Uterus (tissue), 4 donors: ENCODE measurements at places on chromosomes 1 and 21. TPM values are rescaled to one million over a fixed set of nuclear protein-coding genes. Genes with fewer than 3 reads are reported as not detected.

DNA sequence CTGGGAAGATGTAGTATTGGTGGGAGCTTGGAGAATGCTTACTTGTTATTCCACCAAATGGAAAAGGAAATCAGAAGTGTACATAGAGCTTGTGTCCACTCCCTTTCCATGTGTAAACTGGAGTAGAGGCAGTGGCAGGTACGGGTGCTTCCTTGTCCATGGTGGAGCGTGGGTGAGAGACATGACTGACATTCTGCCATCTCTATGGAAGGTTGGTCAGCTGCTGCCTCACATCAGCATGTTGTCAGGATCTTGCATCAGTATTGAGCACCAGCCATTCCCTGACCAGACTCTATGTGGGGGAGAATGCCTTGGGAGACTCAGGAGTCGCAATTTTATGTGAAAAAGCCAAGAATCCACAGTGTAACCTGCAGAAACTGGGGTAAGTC, 19.8 kb downstream of the NLRP3 start:
- DNase-seq: no peak

- DNase-seq: no peak
Measured at GRCh38 chr1:58608945-58609344, 31.9 kb upstream of the TACSTD2 start.

- DNase-seq: no peak
Measured at GRCh38 chr1:29851691-29852090, 615.4 kb downstream of the PTPRU start.

- DNase-seq: no peak
Measured at GRCh38 chr1:4210043-4210442, 310.0 kb upstream of the C1orf174 start.

GRCh38 chr1:94863297-94863911, 43.2 kb downstream of the SLC44A3 start:
- DNase-seq: peak; percentile 68

GRCh38 chr21:31161157-31161556, 122.9 kb upstream of the KRTAP19-8 start:
- DNase-seq: no peak

RGS8 gene
- total RNA-seq: not detected

DNA sequence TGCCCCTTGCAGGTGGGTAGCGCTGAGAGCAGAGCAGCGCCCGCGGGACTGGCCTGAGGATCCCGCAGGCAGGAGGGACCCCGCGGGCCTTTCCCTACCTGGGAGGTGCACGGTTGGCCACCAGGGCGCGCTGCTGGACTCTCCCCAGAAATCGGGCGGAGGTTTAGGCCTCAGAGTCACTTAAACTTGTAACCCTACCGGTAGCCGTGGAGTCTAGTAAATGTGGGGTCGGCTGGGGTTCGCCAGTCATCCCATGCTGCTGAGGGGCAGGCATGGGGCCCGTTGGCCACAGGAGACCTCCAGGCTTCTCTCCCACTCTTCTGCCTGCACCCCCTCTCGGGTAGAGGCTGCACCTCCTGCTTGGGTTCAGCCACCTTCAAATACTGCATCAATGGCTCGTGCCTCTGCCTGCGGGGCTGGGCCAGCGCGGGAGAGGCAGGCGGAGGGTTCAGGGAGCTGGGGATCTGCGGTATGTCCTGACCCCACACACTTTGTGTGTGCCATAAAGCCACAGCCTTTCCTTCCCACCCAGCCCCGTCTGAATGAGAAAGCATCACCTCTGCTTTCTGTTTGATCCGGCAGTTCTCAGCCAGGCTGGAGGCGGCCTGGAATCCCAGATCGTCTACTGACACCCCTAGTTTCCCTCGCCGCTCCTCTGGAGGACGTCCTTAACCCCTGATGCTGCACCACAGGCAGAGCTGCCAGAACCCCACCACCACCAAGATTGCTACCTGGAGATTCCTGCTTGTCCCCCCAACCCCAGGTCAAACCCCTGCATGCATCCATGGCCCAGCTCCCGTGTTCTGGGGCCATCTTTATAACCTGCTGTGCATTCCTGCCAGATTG, 12.3 kb upstream of the GSTM4 start:
- DNase-seq: peak; percentile 75

DNA sequence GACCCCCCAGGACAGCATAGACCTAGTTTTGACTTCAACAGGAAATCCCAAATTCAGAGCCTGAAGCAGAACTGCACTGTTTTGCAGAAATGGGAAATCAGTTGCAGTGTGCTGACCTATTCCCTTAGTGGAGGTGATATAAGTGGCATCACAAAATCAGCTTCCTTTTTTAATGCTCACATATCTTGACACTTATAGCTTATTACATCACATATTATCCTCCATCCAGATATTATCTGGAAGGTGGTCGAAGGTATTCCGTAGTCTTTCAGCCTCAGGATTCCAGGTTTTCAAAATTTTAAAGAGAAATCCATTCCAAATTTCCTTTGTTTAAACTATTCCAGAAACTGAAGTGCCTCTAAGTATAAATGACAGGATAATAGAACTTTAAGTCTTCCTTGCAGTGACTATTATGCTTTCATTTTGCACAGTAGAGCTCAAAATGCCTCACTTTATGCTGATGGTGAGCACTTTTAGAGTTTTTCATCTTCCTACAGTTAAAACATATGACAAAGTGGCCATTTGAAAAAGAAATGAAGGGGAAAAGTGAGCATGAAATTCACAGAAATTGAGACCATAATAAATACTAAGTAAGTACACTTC, 106.4 kb upstream of the DPYD start:
- DNase-seq: no peak

CLDN8 gene
- total RNA-seq: not detected

DNA sequence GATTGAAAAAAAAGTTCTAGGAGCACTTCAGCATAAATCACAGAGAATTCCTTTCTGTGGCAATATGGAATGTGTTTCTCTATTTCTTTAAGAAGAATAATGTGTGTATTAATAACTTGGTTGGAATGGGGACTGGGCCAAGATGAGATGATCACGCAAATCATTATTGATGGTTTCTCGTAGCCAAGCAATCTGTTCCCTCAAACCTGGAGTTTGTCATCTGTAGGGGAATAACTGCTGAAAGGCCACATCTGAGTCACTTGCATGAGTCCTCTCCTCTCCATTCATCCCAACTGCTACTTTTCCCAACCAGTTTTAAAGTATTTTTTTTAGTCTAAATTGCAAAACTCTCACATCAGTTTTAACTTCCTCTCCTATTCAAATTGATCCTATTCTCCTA, 480.4 kb downstream of the PLPP3 start:
- DNase-seq: no peak

AIM2 gene
- not detected for total RNA-seq

- DNase-seq: no peak
Measured at GRCh38 chr1:153699768-153700167, 21.3 kb downstream of the NPR1 start.

PLA2G2D gene
- not detected for total RNA-seq

DNA sequence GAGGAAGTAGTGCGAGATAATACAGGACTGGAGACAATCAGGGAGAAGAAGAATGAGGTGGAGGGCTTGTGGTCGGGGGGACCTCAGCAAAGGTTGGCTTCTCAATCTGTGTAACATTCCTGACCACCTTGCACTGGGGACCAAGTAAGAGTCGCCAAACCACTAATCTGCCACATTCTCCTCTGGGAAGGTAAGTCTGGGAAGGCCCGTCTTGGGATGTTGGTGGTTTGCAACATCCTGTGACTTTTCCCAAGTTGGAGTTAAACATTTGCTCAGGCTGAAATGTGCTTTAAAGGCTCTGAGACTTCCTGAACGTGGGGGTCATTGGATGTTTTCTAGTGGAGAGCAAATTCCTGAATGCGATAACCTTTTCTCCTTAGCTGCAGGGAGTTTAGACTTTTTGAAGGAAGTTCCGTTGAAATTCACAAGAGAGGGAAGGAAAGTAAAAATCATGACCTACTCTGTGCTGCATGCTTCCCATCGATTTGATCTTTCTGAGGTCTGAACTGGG, 325.9 kb downstream of the RPS6KC1 start:
- DNase-seq: no peak

- no peak for DNase-seq
Measured at GRCh38 chr1:158007180-158007579, 13.7 kb downstream of the KIRREL1 start.

GRCh38 chr1:11481019-11481418, 2.1 kb downstream of the DISP3 start:
- no peak for DNase-seq

DNA sequence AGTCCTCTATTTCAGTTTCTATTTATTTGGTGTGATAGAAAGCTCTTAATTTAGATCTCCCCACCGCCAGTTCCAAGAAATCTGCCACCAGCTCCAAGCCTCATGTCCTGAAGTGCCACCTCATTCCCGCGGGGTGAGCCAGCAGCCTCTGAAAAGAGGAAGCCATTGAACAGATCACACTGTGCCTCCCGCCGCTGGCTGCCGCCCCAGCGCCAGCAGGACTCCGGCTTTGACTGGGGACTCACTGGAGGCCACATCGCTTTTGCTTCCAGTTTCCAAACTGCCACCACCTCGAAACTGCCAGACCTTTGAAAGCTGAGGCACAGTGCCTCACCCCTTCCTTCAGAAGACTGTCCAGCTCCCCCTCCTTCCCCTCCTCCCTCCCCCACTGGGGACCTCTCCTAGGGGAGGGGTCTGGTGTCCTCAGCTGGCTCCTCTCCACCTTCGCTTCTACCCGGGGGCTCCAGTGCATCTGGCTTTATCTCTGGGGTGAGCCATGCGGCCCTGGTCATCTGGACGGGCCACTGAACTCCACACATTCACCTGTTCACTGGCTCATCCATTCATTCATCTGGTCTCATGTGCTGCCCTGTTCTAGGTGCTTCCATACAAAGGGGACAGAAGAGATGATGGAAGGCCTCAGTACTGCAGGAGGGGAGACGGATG, 58.9 kb downstream of the VPS26C start:
- DNase-seq: no peak

DNA sequence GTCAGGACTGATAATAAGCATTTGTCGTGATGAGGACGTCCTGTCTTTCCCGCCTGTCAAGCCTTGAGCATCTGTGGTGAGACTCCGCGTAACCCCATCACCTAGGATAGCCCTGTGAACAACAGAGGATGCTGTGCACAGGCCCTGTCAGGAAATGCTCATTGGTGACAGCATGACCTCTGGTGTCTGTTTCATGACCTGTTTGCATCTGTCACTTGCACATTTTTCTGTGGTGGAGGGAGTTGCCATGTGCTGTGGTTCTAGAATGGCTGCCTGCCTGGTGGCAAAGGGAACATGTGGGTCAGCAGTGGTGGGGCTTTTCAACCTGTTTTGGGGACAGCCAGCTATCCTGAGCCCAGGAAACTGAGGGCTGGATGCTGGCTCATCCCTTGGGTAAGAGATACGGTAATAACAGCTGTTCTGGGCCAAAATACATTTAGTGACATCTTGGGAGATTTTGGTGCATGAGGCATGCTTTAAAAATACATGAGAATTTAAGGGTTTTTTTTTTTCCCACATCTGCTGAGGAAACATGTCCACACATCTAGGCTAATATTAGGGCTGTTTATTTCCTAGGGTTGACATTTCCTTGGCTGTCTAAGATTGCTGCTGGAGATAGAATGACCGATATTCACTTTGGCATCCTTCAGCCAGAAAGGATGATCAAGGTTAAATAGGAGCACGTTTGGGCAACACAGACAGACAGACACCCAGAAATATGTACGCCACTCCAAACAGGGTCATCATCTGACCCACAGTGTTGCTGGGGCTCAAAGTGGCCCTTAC, 52.9 kb downstream of the KCNC4 start:
- DNase-seq: no peak

DNA sequence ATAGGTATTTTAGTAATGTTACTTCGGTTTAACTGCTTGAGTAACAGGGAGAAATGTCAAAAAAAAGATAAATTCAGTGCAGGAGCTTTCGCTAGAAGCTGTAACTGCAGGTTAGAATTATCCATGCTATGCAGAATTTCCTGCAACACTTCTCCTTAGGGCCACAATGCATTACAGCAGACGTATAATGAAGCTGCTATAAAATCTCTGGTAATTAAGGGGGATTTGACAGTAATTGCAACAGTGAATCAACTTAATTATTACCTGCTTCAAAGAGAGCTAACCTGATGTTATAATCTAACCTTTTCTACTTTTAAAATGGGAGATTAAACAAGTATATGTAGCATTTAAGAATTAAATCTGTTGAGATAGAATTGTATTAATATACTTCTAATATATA, 92.6 kb downstream of the ATG4C start:
- no peak for DNase-seq

DNA sequence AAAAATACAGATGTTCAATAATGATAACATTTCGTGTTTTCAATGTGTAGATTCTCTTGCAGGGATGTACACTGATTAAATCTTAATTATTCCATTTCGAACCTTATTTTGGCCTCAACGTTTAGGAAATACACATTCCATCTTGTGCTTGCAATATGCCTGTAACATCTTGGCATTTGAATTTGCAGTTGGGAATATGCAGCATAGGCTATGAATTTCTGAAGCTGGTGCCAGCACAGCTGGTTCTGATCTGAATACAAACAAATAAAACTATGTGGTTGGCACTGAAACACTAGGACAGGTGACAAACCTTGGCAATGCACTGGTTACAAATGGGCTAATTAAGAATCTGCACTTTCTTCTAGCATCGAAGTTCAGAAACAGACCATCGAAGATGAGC, 108.4 kb downstream of the ERG start:
- no peak for DNase-seq

- DNase-seq: no peak
Measured at GRCh38 chr1:157194731-157195520, 56.7 kb upstream of the ETV3 start.

DNA sequence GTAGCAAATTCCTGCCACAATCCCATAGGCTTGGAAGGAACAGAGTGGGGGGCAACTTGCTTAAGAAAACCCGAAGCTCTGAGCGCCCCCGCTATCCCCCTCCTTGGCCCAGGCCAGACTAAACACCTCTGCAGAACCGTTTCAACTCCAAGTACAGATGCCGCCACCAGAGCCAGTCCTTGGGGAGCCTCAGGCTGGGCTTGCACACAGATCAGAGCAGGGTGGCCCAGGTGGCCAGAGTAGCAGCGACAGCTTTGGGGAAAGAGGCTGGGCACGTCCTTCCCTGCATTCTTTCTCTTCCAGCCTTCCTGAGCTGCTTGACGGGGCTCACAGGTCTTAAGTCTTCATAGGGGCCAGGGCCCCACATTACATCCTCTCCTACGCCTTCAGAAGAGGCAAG, 181.6 kb upstream of the ZC3H12A start:
- DNase-seq: no peak

WNT9A gene
- total RNA-seq: not detected

GRCh38 chr1:203103829-203104495, 18.1 kb upstream of the MYOG start:
- DNase-seq: no peak

- DNase-seq: no peak
Measured at GRCh38 chr1:46204406-46204742, 1.2 kb downstream of the LURAP1 start.

- DNase-seq: peak; percentile 34
Measured at GRCh38 chr21:42653231-42654061, at the start of gene PDE9A. Gene PDE9A, plus strand, starts transcription at chr21:42653621. Its CDS starts 194 bp downstream, at chr21:42653815.

DNA sequence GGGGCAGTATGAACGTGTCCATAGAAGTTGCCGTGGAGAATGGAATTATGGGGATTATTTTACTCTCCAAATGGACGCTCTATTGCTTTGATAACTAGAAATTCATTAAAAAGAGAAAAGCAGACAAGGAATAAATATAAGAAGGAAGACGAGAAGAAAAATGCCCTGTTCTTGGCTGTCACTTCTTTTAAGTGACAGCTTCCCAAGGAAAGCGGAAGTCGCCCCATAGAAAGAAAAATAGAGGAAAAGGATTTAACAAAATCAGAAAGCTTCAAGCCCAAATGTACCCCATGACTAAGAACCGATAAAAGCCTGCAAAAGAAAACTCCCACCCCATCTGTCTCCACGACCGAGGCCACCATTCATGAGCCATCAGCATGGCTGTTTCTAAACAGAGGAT, 85.7 kb downstream of the TAS1R2 start:
- DNase-seq: no peak

- no peak for DNase-seq
Measured at GRCh38 chr1:1230656-1231399, 973 bp downstream of the SDF4 start.

MTARC2 gene
- total RNA-seq: 8.8 TPM
